ENCODE measurements at places on chromosomes 1 and 21. TPM values are rescaled to one million over a fixed set of nuclear protein-coding genes. Genes with fewer than 3 reads are reported as not detected.

- DNase-seq = no peak
Observed at GRCh38 chr1:87989346-87989745, 660.7 kb downstream of the LMO4 start.

- DNase-seq = no peak
Observed at GRCh38 chr1:1352786-1353388, 3.7 kb upstream of the DVL1 start.

DNA sequence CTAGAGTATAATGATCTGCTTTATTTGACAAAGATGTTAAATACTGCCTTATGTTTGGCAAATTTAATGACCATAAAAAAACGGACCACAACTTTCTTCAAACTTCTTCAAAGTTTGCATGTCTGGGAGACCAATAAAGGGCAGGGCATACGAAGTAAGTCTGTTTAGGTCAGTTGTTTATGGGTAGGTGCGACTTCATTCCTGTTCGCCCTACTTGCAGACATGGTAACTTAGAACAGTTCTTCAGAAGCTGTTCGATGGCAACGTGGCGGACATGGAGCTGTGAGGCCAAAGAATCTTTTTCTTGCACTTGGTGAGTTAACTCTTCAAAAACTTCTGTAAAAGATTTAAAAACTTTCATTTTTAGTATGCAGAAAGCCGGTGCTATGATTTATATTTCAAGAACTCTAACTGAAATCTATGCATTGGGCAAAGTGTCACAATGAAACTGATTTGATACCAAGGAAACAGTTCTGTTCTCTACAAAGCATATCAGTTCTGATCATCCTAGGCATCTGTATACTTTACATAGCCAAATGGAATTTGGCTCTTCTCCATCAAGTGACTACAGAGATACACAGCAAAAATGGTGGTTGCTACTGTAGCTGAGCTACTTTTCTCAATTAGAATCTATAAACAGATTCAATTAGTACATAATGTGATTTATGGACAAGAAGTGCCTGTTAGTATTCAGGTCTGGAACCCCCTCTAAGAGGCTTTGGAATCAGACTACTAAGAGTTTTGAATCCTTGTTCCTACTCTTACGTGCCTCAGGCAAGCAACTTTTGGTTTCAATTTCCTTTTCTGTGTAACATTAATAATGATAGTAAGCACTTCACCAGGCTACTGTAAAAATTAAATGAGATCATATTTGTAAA, 25.7 kb downstream of the C21orf91 start:
- DNase-seq = no peak

DNA sequence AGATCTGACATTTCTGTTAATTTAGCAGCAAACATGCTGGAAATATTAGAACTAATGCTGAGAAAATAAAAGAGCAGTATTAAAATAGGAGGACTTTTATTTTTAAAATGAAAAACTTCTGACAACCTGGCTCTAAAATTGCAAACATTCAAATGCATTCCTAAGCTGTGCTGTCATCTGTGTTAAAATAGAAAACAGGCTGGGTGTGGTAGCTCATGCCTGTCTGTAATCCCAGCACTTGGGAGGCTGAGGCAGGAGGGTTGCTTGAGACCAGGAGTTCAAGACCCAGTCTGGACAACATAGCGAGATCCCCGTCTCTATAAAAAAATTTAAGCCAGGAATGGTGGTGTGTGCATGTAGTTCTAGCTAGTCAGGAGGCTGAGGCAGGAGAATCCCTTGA, 44.6 kb downstream of the MIGA1 start:
- no peak for DNase-seq

- no peak for DNase-seq
Observed at GRCh38 chr1:168372307-168372706, 91.6 kb downstream of the TBX19 start.

DNA sequence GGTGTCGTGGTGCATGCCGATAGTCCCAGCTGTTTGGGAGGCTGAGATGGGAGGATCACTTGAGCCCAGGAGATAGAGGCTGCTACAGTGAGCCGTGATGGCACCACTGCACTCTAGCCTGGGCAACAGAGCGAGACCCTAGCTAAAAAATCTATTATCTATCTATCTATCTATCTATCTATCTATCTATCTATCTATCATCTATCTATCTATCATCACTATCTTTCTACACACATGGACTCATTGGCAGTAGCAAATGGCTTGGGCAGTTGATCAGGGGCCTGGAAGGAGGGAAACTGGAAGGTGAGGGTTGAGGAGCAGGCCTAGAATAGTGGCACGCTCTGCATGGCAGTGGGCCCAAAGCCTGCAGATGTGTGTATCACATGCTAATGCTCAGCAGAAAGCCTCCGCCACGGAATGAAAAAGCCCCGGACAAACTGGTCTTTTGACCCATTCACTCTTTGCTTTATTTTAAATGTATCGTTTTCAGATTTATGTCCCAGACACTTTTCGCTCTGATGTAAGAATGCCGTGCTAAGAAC, 7.3 kb upstream of the HUNK start:
- no peak for DNase-seq

GRCh38 chr1:231929311-231929710, 302.7 kb downstream of the DISC1 start:
- peak; percentile 62 for DNase-seq

- DNase-seq = no peak
Observed at GRCh38 chr1:223456747-223457146, 63.5 kb downstream of the CCDC185 start.

DNA sequence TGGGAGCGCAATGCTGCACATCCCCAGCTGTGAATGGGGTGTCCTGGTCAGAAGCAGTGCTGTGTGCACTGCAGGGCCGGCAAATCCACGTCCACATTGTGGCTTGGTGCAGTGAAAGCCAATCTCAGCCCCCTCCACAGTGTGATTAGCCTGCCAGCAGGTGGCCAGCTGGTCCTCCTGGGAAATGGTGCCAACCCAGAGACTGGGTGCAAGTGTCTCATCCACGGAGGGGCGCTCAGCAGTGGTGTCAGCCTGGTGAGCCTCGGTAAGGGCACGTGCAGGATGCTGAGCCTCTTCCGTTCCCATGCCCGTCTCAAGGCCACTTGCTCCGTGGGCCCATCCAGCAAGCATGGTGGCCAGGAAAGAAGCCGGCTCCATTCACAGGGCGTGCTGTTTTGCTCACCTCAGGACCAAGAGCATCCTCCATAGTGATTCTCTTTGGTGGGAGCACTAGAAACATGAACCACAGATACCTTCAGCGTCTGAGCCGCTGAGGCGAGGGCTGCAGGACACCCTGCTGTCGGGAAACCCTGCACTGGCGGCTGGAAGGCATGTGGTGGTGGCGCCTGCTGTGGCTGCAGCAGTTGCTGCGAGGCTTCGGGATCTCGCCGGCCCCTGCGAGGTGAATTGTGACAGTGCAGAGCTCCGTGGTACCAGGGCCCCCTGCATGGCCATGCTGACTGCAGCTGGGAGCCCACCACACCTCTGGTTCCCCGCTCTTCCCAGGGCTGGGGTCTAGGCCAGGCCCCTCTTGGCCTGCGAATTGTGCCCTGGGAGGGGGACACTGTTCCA, 2.0 kb upstream of the SMYD3 start:
- DNase-seq = no peak

GRCh38 chr1:21933397-21934248, 3.5 kb downstream of the HSPG2 start:
- DNase-seq = peak; percentile 47

- DNase-seq = no peak
Observed at GRCh38 chr1:29948581-29948980, 712.3 kb downstream of the PTPRU start.

DNA sequence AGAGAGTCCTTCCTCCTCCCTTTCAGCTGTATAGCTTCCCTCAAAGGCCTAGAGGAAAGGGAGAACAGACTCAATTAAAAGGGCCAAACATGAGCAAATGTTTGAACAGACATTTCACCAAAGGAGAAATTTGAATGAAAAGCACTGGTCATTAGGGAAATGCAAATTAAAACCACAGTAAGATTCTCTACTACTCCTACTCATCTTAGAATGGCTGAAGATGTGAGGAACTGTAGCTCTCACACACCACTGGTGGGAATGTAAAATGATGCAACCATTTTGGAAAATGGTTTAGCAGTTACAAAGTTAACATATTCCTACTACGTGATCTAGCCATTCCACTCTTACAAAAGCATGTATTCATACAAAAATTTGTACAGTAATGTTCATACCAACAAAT, 253.0 kb upstream of the HOOK1 start:
- DNase-seq = no peak

- DNase-seq = no peak
Observed at GRCh38 chr1:21820597-21821232, 8.7 kb downstream of the LDLRAD2 start.

- DNase-seq = no peak
Observed at GRCh38 chr1:65200411-65200810, 52.4 kb downstream of the AK4 start.

DNA sequence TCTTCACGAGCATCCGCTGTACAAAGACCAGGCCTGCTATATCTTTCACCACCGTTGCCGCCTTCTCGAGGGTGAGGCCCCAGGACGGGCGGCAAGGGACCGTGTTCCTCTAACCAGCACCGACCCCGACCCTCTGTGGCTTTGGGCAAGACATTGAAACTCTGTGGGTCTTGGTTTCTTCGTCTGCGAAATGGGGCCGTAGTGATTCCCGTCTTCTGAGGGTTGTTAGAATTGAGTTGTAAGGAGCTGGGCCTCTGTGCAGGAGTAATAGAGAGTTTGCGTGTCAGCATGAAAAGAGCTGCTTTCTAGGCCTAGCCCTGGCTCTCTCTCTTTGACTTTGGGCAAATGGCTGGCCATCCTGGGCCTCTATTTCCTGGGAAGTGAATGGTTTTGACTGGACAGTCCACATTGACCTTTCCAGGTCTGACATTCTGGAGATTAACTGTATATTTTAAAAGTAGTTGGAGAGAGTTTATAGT, 591 bp downstream of the MRPL37 start:
- no peak for DNase-seq

- no peak for DNase-seq
Observed at GRCh38 chr21:21457077-21457476, 458.9 kb downstream of the NCAM2 start.

DNA sequence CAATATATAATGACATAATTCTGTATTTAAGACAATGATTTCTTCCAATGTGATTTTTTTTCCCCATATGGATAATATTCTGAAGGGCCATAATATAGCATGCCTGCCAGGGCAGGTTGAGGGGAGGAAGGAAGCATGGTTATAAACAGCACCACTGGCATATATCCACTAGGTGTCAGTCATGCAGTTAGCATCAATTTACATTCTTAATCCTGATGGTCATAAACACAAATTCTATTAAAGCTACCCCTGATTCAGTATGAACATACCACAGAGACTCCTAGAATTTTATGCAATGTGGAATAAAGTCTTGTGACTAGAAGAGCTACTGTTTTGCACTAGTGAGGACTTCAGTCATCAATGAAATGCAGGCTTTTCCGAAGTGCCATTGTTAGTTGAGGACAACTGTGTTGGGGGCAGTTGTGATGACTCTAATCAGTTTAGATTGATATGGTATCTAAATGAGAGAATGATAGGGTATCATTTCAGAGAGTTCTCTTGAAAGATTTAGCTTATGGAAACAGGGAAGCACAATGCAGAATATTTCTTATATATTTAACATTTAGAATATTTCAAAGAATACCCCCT, 342.7 kb upstream of the NR5A2 start:
- DNase-seq = peak; percentile 58

DNA sequence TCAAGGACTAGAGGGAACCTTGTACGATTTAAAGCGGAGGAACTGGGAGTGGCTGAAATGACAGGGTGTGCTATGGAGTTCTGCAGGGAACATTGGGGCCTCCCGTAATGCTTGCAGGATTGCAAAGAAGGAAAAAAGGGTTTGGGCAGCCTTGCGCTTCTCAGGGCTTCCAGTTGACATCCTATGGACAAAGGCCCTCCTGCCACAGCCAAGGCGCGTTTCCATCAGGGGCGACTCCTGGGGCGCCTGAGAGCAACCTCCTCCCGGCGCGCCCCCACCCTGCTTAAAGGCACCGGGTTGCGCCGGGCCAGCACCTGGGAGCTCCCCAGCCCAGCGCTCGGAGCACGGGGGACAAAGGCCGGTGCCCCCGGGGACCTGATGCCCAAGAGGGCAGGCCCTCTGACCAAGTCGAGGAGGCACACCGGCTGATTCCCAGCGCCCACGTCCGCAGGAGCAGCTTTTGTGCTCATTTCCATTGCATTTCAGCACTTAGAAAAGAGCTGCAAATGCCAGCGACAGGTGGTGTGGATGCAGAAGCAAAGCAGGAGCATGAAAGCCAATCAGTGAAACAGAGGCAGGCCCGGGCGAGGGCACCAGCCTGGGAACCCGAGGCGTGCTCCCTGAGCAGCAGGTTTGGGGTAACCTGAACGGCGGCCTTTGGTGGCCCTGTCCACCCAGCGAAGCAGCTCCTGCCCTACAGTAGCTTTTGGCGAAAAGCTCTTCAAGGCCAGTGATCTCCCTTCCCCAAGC, 17.6 kb upstream of the RNF187 start:
- DNase-seq = no peak

GRCh38 chr1:92310185-92310597, 11.3 kb downstream of the RPAP2 start:
- DNase-seq = peak; percentile 39

DNA sequence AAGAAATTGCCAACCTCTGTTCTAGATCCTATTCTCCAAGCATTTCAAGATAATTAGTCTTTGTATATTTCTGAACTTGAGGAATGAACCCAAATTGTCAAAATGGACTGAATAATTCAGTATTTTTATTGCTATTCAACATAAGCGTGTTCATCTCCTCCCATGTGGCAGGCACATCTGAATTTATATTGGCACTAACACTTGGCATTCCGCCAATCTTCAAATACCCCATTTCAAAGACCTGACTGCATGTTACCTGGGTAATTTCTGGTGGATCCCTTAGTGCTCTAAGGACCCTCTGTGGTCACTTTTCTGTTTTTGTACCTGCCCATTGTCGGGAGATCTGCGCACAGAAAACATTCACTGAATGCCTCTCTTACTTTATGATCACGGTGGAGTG, 66.6 kb downstream of the BACE2 start:
- no peak for DNase-seq

GRCh38 chr1:160225345-160225744, 20.2 kb downstream of the PEA15 start:
- DNase-seq = no peak

- DNase-seq = no peak
Observed at GRCh38 chr1:160739098-160739511, at the start of gene SLAMF7. Gene SLAMF7, plus strand, starts transcription at chr1:160739247. Its CDS starts 55 bp downstream, at chr1:160739302.

The NUF2 gene
- 33.7 TPM for total RNA-seq

The KANK4 gene
- 4.0 TPM for total RNA-seq

The ZNF691 gene
- 22.6 TPM for total RNA-seq

The ERO1B gene
- total RNA-seq = 2.2 TPM

The LCE6A gene
- total RNA-seq = not detected

The RAP1GAP gene
- total RNA-seq = 7.4 TPM

The CD101 gene
- 0.92 TPM for total RNA-seq

The DCDC2B gene
- total RNA-seq = not detected

The ECM1 gene
- 0.78 TPM for total RNA-seq

The ERICH3 gene
- total RNA-seq = 0.14 TPM

The OR2L5 gene
- not detected for total RNA-seq

The CCDC185 gene
- total RNA-seq = not detected

The NTMT2 gene
- total RNA-seq = not detected

The APCS gene
- not detected for total RNA-seq

The CA14 gene
- 34.8 TPM for total RNA-seq

The FCGR3A gene
- not detected for total RNA-seq

The URB2 gene
- total RNA-seq = 5.4 TPM

The SELE gene
- total RNA-seq = not detected

The SPRR2G gene
- total RNA-seq = not detected
